ENCODE measurements at places on chromosomes 3 and 15. TPM values are rescaled to one million over a fixed set of nuclear protein-coding genes. Genes with fewer than 3 reads are reported as not detected.

DNA sequence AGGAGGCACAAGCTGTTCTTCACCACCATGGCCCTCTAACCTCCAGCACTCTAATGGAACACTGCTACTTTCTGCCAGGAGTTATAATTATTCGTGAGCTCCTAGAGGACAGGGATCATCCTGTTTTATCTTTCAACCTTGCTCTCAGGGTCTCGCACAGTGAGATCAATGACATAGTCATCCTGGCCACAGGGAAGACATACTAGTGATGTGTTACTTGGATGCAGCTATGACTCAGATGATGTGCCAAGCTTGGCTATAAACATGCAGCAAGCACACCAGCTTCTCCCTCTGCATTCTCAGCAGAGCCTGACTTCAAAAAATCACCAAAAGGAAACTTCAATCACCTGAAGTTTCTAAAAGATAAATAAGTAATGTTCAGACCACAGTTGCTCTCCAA lies 203.8 kb upstream of the HES1 start:
- no peak for DNase-seq

GRCh38 chr3:28504976-28505375 lies 156.4 kb upstream of the AZI2 start:
- DNase-seq, result no peak

- DNase-seq, result no peak
Observed at GRCh38 chr3:134766290-134766689, 28.8 kb upstream of the EPHB1 start.

DNA sequence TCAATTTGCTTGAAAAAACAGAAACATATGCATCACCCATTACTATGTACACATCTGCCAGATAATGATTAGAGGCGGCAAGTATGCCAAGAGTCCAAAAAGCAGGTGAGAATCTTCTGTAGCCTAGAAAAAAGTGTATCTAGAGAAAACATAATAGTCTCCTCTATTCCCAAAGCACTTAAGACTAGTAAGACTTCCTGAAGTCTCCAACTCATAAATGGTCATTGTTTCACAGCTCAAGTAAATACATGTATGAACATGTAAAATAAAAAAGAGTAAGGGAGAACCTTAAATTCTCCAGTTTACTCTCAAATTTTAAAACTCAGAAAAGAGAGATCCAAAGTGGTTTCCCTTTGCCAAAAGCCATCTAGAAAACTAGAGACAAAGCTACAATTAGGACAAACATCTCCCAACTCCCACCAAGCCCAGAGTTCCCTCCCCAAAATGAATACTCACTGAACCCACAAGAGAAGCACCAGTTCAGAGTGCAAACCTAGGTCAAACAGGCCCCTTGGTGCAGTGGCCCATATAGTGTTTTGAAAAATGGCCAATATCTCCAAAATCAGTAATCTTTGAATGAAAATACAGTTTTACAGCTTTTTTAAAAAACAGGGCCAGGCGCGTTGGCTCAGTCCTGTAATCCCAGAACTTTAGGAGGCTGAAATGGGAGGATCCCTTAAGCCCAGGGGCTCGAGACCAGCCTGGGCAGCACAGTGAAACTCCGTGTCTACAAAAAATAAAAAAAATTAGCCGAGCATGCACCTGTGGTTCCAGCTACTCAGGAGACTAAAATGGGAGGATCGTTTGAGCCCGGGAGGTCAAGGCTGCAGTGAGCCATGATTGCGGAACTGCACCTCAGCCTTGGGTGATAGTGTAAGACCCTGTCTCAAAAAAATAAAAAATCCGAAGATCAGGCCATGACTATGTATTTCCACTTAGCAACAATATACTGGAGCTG lies 11.0 kb upstream of the MAP4 start:
- no peak for DNase-seq

GRCh38 chr3:31035681-31036080 lies 141.2 kb upstream of the GADL1 start:
- no peak for DNase-seq

- DNase-seq, result peak; percentile 68
Observed at GRCh38 chr15:90300988-90301706, 35.7 kb downstream of the NGRN start.

DNA sequence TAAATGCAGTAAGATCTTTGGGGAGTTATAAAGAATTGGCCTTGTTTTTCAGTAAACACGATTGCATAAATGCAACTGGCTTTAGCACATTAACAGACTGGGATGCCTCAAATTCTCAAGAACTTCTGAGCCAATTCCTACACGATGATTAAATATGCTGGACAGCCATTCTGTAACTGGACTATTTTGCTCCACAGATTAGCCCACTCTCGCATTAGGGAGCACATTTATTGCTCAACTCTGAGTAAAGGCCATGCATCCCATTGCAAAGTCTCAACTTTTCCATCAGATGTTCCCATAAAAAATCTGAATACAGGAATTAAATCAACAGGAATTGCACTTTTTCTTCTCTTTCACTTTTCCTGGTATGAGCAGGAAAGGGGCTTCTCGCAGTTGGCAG lies 66.7 kb upstream of the PRICKLE2 start:
- DNase-seq, result peak; percentile 62

- peak; percentile 36 for DNase-seq
Observed at GRCh38 chr3:31009881-31010280, 115.4 kb upstream of the GADL1 start.

DNA sequence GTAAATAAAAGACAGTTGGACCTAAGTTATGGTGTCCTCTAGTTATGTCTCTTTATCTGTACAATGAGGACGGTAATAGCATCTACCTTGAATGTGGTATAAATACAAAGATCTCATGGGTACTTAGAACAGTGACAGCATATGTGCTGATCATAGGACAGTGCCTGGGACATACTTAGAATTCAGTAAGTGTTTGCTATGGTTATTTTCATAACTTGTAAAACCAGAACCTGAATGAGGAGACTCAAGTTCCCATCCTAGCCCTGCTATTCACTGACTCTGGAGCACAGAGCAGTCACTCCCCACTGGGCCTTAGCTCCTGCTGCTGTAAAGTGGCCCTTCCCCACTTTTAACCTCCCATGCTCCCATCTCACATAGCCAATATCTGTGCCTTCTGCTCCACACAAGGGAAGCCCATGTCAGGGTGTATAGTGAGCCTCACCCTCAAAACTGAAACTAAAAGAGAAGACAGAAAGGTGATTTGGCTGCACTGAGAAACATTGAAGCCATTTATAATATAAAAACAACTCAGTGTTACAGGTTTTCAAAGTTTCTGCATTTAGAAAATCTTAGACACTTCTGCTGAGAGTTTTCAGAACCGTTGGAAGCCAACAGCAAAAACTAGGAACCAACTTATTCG lies 225.4 kb upstream of the UBE2E2 start:
- DNase-seq, result no peak

DNA sequence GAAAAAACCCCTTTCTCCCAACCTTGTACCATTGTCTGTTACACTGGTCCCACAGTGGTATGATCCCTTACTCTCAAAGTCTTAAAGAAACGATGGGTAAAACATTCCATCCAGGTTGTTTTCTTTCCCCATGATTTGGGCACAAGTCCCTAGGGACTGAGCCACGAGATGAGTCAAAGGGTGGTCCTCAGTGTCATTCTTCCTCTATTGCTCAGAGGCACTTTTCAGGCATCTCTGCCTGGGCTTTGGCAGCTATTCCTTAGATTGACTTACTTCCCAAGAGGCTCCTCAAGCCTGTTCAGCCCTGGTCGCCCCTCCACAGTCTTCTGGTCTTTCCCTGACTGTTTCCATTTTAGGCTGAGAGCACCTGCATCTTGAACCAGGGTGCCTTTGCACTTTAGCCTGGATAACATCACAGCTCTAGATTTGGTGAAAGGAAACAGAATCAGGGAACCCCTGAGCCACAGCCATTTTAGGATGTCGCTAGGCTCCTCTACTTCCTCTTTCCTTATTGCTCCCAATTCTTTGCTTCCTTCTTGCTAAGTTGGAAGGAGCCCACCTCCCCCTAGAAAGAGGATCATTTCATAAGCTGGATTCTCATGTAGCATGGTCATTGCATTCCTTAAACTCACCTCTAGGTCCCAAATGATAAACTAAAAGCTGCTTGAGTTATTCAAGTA lies 131.0 kb upstream of the TPRG1 start:
- DNase-seq, result no peak

GRCh38 chr3:102006812-102007485 lies 157.6 kb downstream of the NFKBIZ start:
- DNase-seq, result peak; percentile 74

- DNase-seq, result no peak
Observed at GRCh38 chr3:176961916-176962315, 235.4 kb downstream of the TBL1XR1 start.

- peak; percentile 50 for DNase-seq
Observed at GRCh38 chr3:17740721-17741141, 1.7 kb downstream of the TBC1D5 start.

DNA sequence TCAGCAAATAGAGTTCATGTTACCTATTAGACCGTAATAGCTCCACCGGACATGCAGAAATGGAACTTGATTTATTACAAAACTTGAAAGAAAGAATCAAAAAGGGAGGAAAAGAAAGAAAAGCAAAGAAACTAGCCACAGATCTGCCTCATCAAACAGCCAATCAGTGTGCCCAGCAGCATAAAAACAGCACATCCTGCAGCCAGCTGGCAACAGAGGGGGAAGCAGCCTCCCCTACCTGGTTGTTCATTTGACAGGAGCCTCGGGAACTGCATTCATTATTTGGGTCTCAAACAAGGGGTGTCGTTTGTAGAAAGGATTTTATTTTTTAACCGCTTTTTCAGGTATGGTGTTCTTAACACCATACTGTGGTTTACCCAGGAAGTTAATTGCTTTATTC lies 181.5 kb upstream of the TOPAZ1 start:
- no peak for DNase-seq

- DNase-seq, result peak; percentile 85
Observed at GRCh38 chr15:65902373-65902772, 33.1 kb downstream of the RAB11A start.

DNA sequence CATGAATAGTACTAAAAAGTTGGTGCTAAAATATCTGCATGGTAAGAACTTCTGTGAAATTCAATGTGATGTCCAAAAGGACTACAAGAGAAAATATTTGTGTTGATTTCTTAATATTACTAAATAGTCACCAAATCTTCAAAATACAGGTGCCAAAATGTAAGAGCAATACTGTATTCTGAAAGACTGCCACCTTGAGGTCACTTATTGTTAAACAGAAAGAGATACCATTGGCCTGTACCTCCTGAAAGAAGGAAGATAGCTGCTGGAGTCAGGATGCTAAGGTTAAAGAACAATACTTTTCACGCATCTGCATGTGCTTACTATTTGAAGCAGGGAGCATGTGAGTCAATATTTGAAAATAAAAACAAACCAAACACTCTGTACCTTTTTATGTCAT lies 72.0 kb upstream of the LSAMP start:
- DNase-seq, result peak; percentile 26

- no peak for DNase-seq
Observed at GRCh38 chr3:54772051-54772450, 155.8 kb downstream of the LRTM1 start.

DNA sequence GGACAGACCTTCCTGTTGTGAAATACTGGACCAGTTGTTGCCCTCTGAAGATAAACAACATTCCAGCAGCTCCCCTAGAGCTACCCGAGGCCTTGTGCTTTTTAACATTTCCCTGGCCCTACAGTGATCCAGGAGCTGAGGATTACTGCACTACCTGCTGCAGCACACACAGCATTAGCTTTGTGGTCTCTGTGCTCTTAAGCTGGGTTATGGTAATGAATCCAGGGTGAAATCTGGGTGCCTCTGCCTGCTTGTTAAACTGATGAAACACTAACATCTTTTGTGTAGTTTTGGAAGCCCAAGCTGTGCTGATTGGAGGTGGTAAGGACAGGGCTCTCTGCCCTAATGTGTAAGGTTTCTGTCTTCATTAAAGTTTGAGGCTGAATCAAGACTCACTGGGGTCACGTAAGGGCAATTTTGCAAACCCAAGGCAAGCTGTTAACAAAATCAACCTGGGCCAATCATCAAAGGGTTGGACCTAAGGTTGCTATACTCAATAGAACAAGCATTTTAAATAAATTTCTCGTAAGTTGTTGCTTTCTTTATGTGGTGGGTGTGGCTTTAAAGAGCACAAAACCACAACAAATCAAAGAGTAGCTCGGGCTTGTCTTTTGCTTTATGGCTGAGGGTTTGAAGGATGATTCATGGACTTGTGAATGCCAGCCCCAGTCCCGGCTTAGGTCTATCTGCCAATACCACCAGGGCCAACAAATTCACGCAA lies 183.9 kb downstream of the TPRG1 start:
- peak; percentile 93 for DNase-seq

GRCh38 chr15:85443046-85443445 lies 62.6 kb downstream of the AKAP13 start:
- DNase-seq, result no peak

- no peak for DNase-seq
Observed at GRCh38 chr3:103927896-103928295, 1438.8 kb upstream of the ALCAM start.

DNA sequence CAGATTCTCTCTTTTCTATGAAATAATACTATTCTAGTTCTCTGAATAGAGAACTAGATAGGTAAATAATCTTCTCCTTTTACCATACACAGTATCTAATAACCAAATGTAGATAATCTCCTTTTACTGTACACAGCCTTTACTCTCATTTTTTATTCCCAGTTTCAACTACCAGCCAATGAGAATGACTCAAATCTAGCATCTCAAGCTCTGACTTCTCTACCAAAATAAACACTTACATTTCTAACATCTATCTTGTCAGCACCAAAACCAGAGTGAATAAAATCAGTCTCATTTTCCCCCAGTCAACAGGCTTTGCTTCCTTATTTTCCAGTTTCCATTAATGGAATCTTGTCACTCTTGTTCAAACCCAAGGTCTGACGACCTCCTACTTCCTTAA lies 36.9 kb downstream of the LRRFIP2 start:
- DNase-seq, result no peak

The PRSS50 gene
- not detected for total RNA-seq

The SEMA3G gene
- total RNA-seq, result not detected

The CKMT1B gene
- total RNA-seq, result 19.0 TPM

The FOXL2NB gene
- total RNA-seq, result 0.20 TPM

The HTR3E gene
- total RNA-seq, result not detected

The CCR9 gene
- total RNA-seq, result not detected

The SPTBN5 gene
- total RNA-seq, result 1.1 TPM

The FBXW12 gene
- total RNA-seq, result not detected

The IQCF5 gene
- total RNA-seq, result not detected

The TOPAZ1 gene
- not detected for total RNA-seq

The AGBL1 gene
- not detected for total RNA-seq

The SI gene
- not detected for total RNA-seq

All from MCF 10A (cell line).